Endothelial cell of umbilical vein (primary cell): ENCODE measurements at places on chromosomes 5 and 9. TPM values are rescaled to one million over a fixed set of nuclear protein-coding genes. Genes with fewer than 3 reads are reported as not detected.
A peak's percentile ranks its signal among the peaks of the same experiment; 100 is the strongest.

- no peaks in the 10 kb centered on the region for H3K27me3 ChIP-seq
- H3K36me3 ChIP-seq, result peaks cover 3% of the 10 kb centered on the region
- H3K4me1 ChIP-seq, result peaks cover 23% of the 10 kb centered on the region
- H3K4me3 ChIP-seq, result no peak overlapping the region
- H3K27ac ChIP-seq, result no peak overlapping the region
Measured at GRCh38 chr9:38003946-38004808, 64.8 kb downstream of the SHB start.

DNA sequence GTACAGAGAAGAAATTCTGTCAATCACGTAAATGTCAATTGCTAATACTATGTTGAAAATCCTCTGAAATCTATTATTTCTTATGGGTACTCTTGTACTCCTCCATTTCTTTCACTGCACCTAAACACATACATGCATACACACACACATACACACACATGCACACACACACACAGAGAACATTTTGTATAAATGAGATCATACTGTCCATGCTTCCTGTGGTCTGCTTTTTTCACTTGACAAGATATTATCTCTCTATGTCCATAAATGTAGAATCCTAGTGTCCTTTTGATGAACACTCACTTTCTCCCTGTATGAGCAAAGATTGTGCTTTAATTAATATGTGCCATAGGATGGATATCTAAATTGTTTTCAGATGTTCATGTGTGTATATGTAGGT lies 32.7 kb upstream of the TLR4 start:
- H3K36me3 ChIP-seq, result no peaks in the 10 kb centered on the region
- H3K27ac ChIP-seq, result no peak overlapping the region
- no peak overlapping the region for H3K4me3 ChIP-seq
- no peak for DNase-seq

DNA sequence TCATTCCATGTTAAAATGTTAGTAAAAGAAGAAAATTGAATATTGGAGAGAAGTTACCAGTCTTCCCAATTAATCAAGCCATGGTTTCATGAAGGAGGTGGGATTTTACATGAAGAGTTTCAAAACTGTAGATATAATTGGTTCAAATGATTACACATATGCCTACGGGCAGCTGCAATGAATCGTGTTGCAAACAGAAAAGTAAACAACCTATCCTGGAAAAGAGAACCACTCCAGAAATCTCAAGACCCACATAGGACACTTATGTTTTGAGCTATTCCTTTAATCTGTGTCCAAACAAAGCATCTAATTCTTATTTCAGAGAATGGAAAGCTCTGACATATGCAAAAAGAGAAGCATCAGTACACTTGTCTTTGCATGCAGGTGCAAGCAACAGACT lies 340.2 kb downstream of the NDUFS4 start:
- H3K27ac ChIP-seq, result no peak overlapping the region
- no peaks in the 10 kb centered on the region for H3K36me3 ChIP-seq
- no peak for DNase-seq
- H3K27me3 ChIP-seq, result no peaks in the 10 kb centered on the region

GRCh38 chr9:83714329-83714728 lies 6.6 kb upstream of the UBQLN1 start:
- DNase-seq, result peak; percentile 38
- no peaks in the 10 kb centered on the region for H3K4me1 ChIP-seq
- H3K27me3 ChIP-seq, result no peaks in the 10 kb centered on the region

DNA sequence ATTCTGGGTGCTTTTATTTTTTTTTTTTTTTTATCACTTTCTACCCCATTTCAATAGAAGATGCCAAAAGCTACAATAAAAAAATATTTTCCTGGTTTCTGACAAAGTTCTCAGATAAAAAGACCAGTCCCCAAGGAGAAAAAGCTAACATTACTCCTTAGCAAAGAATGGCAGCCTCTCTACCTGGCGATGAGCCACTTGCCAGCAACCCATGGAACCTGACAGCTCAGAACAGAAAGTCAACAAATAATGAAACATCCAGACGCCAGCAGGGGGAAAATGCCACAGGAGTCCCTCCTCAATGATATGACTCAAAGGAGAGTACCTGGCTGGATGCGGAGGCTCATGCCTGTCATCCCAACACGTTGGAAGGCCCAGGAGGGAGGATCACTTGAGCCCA lies 123.2 kb downstream of the MYO10 start:
- no peak overlapping the region for H3K4me3 ChIP-seq
- DNase-seq, result no peak
- peaks cover 10% of the 10 kb centered on the region for H3K4me1 ChIP-seq
- peaks cover 9% of the 10 kb centered on the region for H3K36me3 ChIP-seq
- no peak overlapping the region for H3K27ac ChIP-seq
- no peaks in the 10 kb centered on the region for H3K27me3 ChIP-seq

DNA sequence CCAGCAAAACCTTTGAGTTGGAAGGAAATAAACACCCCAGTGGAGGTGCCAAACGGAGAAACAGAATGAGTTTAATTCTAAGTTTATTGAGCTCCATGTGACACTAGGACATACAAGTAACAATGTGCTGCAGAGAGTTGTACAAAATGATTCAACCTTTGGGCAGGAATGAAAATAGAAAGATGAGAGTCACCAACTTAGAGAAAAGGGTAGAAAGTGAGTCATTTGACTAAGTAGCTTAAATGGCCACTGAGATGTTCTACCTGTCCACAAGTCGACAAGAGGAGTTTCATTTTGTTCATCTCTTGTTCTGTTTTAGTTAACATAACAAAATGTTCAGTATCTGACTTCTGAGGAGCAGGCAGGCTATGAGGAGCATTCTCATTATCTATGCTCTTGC lies 284.7 kb downstream of the NR2F1-AS1 start:
- H3K27ac ChIP-seq, result no peak overlapping the region
- no peaks in the 10 kb centered on the region for H3K4me1 ChIP-seq
- DNase-seq, result peak; percentile 21
- H3K27me3 ChIP-seq, result no peaks in the 10 kb centered on the region
- no peak overlapping the region for H3K4me3 ChIP-seq
- no peaks in the 10 kb centered on the region for H3K36me3 ChIP-seq

DNA sequence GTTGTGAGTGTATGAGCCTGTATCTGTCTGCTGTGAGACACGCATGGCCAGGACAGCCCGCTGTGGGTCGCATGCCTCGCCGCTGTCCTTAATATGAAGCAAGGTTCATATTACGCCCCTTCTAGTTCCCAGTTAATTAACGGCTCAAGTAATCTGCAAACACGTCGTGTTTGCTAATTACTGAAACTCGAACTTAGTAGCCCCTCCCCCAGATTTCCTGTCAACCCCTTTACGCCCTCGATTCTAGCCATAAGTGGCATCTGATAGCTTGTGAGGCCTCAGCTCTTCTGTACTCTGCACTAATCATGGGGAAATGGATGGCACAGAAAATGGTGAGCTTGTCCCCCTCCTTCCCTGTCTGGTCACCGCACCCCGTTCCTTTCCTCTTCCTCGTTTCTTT lies 116.9 kb upstream of the OTULINL start:
- H3K4me1 ChIP-seq, result peaks cover 25% of the 10 kb centered on the region
- H3K27me3 ChIP-seq, result no peaks in the 10 kb centered on the region
- peak overlapping the region; percentile 71 for H3K27ac ChIP-seq

The PCDHA4 gene
- total RNA-seq, result 0.04 and 0.14 TPM in 2 replicates

The FAM219A gene
- 35.7 and 39.5 TPM in 2 replicates for total RNA-seq

DNA sequence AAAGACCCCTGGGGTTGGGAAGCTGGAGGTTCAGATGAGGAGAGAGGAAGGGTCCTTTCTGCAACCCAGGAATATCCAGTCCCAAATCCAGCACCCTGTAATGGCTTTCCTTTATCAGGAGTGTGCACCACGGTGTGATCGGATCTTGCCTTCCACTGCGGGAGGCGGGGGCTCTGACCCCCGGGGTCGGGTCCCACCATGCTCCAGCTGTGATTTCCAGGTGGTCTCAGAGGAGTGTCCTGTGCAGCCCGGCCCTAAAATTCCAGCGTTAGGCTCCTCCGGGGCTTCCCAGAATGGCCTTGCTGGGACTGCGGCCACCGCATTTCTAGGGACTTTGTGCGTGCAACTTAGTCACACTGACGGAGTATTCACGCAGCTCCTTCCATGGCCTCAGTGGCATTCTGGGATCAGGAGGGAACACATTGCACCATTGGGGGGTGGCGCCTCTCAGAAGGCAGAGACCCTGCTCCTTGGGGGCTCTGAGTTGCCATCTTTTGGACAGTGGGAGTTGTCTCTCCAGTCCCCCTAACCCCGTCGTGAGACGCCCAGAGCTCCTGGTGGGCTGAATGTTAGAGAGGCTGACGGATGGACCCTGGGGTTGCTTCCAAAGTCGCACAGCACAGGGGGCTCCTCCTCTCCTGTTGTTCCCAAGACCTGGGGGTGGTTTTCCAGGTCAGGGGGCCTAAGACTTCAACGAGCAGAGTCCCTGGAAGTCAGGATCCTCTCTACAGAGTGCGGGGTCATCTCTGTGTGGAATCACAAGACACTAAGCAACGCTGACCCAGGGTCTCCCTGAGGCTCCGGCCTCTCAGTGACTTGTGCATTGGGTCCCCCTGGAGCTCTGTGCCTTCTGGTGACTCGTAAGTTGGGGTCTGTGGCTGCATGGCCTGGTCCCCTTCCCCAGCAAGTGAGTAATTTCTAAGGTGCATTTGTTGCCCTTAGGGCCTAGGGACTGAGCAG lies 42.7 kb upstream of the IRX4 start:
- no peak overlapping the region for H3K4me3 ChIP-seq
- H3K27me3 ChIP-seq, result no peaks in the 10 kb centered on the region
- H3K27ac ChIP-seq, result no peak overlapping the region
- DNase-seq, result no peak
- H3K36me3 ChIP-seq, result no peaks in the 10 kb centered on the region
- H3K4me1 ChIP-seq, result no peaks in the 10 kb centered on the region

The QRFP gene
- total RNA-seq, result not detected in 2 replicates

GRCh38 chr5:160442824-160443431 lies 21.3 kb downstream of the PTTG1 start:
- DNase-seq, result no peak
- no peak overlapping the region for H3K4me3 ChIP-seq
- peaks cover 10% of the 10 kb centered on the region for H3K4me1 ChIP-seq
- H3K27ac ChIP-seq, result no peak overlapping the region

GRCh38 chr5:151132963-151133362 lies 24.6 kb downstream of the ANXA6 start:
- no peak for DNase-seq
- H3K27me3 ChIP-seq, result no peaks in the 10 kb centered on the region
- no peak overlapping the region for H3K4me3 ChIP-seq
- H3K27ac ChIP-seq, result no peak overlapping the region

The SLC6A19 gene
- total RNA-seq, result not detected in 2 replicates

- no peaks in the 10 kb centered on the region for H3K4me1 ChIP-seq
- H3K27me3 ChIP-seq, result no peaks in the 10 kb centered on the region
- no peak for DNase-seq
- H3K4me3 ChIP-seq, result no peak overlapping the region
Measured at GRCh38 chr5:1724822-1725602, 74.6 kb downstream of the MRPL36 start.

The POLR3G gene
- total RNA-seq, result 15.0 and 16.7 TPM in 2 replicates
